ENCODE measurements at places on chromosomes 2 and 18.

GRCh38 chr18:45416168-45416567, 199.1 kb upstream of the SLC14A2 start:
- no peak for DNase-seq

- no peak for DNase-seq
These were observed 65.4 kb downstream of the EIF2AK3 start for GRCh38 chr2:88561646-88562388.

DNA sequence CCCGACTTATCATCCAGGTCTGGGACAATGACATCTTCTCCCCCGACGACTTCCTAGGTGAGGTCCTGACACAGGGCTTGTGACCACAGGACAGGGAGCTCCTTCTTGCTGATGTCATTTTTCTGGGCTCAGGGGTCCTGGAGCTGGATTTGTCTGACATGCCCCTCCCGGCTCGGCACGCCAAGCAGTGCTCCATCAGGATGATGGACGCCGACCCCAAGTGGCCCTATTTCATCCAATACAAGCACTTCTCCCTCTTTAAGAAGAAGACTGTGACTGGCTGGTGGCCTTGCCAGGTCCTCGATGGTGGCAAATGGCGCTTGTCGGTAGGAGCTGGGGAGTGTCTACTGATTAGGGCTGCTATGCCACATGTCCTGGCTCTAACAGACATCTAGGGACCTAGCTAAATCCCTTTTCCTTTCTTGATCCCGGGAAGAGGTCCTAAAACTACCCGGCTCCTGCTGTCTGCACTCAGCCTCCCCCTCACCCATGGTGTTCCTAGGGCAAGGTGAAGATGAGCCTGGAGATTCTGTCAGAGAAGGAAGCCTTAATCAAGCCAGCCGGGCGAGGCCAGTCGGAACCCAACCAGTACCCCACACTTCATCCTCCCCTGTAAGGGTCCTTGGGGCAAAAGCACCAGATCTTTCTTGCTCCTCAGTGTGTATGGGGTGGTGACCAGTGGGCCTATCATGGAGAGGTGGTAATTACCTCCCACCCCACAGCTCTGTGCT, 36.7 kb downstream of the LMAN2L start:
- DNase-seq, result no peak

- no peak for DNase-seq
These were observed 105.3 kb downstream of the TSN start for GRCh38 chr2:121860758-121861227.

GRCh38 chr2:45172142-45172541, 162.9 kb upstream of the SIX2 start:
- no peak for DNase-seq

- no peak for DNase-seq
These were observed 13.1 kb downstream of the DAW1 start for GRCh38 chr2:227884511-227884947.

- DNase-seq, result no peak
These were observed 44.9 kb upstream of the TAF4B start for GRCh38 chr18:26181343-26181826.

GRCh38 chr2:105114551-105114950, 76.7 kb downstream of the MRPS9 start:
- DNase-seq, result no peak

GRCh38 chr2:223626716-223627115, 24.6 kb upstream of the SCG2 start:
- no peak for DNase-seq

GRCh38 chr2:227248876-227249275, 76.2 kb upstream of the MFF start:
- DNase-seq, result no peak
